ENCODE measurements at places on chromosomes 4 and X.

DNA sequence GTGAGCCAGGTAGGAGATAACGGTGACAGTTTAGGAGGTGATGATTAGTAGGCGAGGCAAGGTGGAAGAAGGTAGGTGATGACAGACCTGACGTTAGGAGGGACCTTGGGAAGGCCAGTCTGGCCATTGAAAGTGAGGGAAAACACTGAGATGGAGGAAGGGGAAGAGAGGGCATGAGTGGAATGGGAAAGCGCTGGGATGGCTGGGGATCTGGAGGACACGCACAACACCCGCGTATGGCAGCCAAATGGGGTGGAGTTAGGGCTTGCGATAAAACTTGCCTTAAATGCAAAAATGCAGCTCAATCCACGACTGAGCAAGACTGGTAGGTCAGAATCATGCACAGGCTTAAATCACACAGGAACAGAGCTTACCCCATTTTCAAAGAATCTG is 605 bp upstream of the CDKL2 start:
- no peak for DNase-seq

DNA sequence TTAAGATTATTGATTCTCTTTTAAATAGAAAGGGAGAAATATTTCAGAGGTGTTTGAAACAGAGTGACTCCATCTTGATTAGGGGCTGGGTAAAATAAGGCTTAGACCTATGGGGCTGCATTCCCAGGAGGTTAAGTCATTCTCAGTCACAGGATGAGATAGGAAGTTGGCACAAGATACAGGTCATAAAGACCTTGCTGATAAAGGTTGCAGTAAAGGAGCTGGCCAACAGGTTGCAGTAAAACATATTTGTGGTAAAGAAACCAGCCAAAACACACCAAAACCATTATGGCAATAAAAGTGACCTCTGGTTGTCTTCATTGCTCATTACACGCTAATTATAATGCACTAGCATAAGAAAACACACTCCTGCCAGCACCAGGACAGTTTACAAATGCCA is 165.0 kb downstream of the SPIN4 start:
- no peak for DNase-seq

- no peak for DNase-seq
These were observed 7.4 kb downstream of the SUPT20HL2 start for GRCh38 chrX:24306440-24306839.

- no peak for DNase-seq
These were observed 85.4 kb upstream of the RAPGEF2 start for GRCh38 chr4:159017323-159018026.

- DNase-seq = no peak
These were observed 47.7 kb downstream of the PRPS1 start for GRCh38 chrX:107675823-107676555.

GRCh38 chr4:100590325-100590724 is 72.5 kb upstream of the EMCN start:
- no peak for DNase-seq

DNA sequence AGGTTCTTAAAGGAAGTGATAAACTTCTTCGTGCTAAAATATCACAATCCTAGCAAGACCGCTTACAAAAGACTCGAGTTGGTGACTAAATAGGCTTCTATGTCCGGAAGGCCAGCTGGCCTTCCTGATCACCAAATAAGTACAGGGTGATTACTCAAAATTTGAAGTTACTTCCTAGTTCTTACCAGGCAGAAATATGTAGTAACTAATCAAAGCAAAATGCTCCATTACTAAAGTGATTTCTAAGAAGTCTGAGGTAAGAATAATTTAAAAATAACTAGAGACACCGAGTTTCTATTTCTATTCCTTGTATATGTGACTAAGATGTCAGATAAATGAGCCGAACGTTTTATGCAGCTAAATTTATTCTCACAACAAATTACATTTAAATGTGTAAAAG is 62.2 kb downstream of the NSUN7 start:
- DNase-seq = no peak

DNA sequence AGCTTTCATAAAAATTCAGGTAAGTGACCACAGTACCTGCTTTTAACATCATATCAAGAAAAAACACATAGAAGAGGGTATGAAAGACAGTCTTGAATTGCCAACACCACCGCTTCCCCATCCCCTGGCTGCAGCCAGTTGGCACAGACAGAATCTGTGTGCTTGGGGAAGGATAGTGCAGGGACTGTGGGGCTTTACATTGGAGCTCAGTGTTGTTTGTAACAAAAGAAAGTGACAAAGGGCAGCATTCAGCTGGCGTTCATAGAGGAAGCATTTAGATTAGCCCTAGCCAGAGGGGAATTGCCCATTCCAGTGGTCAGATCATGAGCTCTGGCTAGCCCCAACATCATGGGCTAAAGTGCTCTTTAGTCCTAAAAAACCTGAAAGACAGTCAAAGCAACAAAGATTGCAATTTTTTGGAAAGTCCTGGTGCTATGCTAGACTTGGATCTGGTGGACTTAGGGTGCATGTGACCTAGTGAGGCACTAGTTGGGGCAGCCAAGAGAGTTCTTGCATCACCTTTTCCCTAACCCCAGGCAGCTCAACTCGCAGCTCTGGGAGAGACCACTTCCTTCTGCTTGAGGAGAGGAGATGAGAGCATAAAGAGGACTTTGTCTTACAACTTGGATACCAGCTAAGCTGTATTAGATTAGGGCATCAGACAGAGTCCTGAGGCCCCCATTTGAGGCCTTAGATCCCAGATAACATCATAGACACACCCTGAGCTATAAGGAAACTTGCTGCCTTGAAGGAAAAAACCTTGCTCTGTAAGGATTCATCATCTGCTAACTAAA is 1602.4 kb upstream of the ADGRL3 start:
- DNase-seq = no peak

GRCh38 chr4:7798178-7798995 is 141.3 kb downstream of the AFAP1 start:
- no peak for DNase-seq

- no peak for DNase-seq
These were observed 32.9 kb upstream of the PGM2 start for GRCh38 chr4:37793562-37793961.

GRCh38 chrX:13162772-13163410 is 118.5 kb upstream of the FAM9C start:
- DNase-seq = no peak

GRCh38 chr4:111778543-111778942 is 366.7 kb upstream of the FAM241A start:
- DNase-seq = no peak

DNA sequence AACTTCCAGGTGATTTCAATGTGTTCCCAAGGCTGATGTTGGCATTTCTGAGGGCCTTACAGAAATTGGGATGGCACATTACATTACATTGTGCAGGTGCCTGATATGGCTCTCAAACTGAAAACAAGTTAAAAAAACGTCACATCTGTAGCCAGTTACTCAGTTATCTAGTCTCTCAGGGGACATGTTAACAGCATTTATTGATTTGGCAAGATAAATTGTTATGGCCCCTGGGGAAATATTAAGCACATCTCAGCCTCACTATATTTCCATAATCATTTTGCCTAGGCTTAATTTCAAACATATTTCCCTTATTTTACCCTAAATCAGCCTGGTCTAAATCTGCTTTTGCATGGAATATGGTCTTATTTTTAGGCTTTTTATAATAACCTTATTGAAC is 290.0 kb downstream of the IL15 start:
- DNase-seq = no peak

DNA sequence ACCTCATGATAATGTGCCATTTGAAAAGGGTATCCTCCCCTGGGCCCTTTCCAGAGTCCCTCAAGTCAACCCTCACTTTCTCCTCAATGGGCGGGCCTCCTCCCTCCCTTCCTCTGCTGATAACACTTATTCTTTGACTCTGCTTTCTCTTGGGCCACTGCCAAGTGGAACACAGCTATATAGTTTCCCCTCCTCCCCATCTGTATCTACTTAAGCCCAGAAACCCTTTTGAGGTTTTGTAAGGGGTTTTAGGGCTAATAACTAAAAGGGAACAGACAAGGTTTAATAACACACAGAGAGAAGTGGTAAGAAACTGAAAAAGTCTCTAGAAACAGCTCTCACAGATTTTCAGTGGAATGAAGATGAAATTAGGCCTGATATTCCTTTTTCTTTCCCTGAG is 116.7 kb downstream of the GPC3 start:
- DNase-seq = no peak

- no peak for DNase-seq
These were observed 8.4 kb upstream of the UBA1 start for GRCh38 chrX:47185241-47185640.

- DNase-seq = no peak
These were observed 441.1 kb downstream of the KCNIP4 start for GRCh38 chr4:21507439-21507838.

DNA sequence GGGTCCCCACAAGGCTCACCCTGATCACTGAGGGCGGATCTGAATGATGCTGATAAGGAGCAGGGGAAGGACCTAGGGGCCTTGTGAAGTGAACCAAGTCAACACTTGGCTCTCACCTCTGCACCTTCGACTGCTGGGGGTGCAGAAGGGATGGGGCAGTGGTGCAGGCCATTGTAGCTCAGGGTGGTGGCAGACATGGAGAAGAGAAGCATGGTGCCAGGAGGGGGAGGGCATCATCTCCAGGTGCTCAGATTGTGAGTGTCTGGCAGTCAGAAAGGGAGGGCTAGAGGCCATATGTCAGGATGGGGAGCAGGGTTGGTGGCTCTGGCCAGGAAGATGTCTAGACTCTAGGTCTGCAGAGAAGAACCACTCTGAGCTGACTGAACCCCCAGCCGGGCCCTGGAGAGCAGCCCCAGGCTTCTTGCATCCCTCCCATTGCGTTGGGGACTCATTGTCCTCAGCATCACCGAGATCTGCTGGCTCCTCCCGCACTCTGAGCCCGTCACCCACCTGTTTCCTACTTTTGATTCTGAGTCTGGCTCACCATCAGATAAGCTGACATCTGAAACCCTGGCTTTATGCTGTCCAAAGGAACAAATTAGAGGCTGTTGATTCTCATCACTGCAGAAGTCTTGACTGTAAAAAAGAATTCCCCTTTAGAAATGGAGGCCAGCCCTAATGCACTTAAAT is 3.8 kb downstream of the APLN start:
- no peak for DNase-seq

Measured in stimulated activated CD8-positive, alpha-beta memory T cell treated with anti-CD3 and anti-CD28 coated beads, Interleukin-15, amount 100 ng/mL, for 48 hours (primary cell).